ENCODE measurements at places on chromosomes 6 and 20.

DNA sequence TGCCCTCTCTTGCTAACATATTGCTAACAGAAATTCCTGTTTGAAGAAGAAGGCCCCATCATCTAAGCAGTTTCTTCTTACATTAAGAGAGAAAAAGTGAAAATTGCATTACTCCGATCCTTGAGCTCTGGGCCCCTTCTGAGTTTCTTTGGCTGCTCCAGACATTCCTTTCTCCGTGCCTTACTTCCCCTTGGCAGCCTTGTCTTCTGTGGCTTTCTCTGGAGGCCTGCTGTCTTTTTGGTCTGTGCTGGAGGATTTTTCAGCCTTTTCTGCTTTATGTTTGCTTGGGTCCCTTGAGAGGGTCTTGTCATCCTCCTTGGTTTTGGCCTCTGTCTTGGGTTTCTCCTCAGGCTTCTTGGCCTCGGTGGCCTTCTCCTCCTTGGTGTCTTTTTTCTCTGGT is 378.8 kb upstream of the CHD6 start:
- no peak for DNase-seq

DNA sequence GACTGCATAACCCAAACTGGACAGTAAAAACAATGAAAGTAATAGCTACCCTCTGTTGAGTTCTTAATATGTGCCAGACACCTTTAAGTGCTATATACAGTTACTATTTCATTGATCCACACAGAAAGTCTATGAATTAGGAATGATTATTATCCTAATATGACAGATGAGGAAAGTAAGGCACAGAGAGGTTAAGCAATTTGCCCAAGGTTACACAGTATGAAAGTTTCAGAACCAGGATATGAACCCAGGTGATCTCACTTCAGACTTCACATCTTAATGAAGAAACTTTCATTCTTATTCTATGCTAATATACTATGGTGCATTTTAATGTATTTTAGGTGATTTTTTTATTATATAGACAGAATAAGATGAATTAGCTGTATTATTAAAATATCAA is 40.6 kb upstream of the RIPPLY2 start:
- DNase-seq = no peak

DNA sequence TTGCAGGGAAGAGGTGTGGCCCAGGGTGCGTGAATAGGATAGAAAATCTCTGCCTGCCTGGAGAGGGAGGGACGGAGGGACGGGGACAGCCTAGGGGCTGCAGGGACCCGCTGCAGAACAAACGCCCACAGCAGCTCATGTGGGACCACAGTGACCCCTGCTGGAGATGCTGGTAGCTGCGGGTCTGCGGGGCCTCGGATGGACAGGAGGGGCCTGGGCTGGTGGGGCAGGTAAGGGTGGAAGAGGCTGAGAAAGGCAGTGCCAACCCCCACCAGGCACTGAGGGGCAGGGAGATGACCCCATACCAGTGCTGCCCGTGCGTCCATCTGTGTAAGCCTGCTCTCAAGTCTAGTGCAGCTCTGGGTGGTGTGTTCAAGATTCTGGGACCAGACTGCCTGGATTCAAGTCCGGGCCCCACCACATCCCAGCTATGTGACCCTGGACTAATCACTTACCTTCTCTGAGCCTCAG is 39.4 kb downstream of the KIAA1755 start:
- DNase-seq = no peak

DNA sequence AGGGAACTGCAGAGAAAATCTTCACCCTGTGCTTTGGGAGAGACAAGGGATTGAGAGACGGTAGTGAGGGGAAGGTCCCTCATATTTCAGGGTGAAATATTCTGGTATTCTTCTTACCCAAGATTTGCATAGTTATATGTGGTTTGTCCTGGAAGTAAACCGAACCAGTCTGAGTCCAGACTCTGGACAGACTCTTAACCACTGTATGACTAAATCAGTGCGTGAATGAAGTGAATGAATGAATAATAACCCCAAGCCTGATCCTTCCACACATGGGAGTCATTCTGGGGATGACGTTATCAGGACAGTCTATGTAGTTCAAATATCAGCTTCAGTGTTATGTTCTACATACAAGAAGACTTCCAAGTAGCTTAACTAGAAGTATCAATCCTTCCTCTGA is 690.7 kb downstream of the KIF16B start:
- no peak for DNase-seq

DNA sequence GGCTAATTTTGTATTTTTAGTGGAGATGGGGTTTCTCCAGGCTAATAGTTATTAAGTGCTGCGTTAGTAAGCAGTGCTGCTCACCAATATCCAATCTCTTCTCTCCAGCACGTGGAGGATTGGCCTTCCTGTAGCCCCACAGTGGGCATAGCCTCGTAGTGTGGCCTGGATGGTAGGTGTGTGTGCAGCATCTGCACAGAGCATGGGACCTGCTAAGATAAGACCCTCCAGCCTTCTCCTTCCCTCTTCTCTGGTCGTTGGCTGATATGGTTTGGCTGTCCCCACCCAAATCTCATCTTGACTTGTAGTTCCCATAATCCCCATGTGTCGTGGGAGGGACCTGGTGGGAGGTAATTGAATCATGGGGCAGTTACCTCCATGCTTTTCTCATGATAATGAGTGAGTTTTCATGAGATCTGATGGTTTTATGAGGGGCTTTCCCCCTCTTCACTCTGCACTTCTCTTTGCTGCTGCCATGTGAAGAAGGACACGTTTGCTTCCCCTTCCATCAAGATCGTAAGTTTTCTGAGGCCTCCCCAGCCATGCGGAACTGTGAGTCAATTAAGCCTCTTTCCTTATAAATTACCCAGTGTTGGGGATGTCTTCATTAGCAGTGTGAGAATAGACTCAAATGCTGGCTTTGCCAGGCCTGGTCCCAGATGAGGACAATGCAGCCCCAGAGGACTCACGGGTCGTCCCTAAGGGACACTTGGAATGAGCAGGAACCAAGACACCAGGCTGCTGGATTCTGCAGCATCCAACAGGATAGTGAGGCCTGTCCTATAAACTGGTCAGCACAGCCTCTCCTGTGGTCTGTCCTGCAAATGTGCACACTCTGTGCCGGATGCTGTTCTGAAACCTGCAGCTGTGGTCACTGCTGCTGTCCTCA is 63.4 kb upstream of the AFDN start:
- DNase-seq = no peak

DNA sequence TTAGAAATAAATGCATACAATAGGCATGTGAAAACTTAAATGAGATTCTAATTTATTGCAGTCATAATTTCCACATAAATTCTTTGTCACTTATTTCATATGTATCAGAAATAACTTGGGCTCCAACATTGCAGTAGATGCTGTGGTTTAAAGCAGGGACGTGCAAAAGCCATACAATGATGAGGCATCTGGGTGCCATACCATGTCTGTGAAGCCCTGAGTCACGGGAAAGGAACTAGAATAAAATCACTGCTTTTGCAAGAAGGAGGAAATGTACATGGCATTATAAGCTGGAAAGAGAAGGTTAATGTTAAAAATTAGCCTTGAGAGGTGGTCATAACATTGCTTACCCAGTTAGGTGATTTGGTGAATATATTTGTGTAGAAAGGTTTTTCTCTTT is 180.4 kb downstream of the SASH1 start:
- DNase-seq = no peak

GRCh38 chr6:20340068-20340848 is 61.4 kb upstream of the E2F3 start:
- no peak for DNase-seq

DNA sequence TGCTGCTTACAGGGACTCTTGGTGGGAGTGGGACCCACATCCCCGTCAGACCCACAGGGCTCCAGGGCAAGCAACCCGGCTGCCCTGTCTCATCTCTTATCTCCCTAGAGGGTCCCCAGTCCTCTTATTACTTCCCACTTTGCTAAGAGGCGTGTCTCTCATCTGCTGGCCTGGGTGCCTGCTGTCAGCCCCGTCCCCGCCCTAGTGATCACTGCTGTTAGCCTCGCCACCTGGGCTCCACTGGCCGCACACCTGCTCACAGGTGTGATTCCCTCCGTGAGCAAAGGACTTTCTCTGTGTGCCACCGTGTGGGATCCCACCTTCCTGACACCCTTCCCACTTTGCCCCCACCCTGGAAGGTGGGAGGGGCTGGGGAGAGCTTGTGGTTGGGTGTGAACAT is 57.6 kb downstream of the TCP11 start:
- no peak for DNase-seq

GRCh38 chr6:165049362-165049761 is 260.0 kb downstream of the C6orf118 start:
- no peak for DNase-seq

DNA sequence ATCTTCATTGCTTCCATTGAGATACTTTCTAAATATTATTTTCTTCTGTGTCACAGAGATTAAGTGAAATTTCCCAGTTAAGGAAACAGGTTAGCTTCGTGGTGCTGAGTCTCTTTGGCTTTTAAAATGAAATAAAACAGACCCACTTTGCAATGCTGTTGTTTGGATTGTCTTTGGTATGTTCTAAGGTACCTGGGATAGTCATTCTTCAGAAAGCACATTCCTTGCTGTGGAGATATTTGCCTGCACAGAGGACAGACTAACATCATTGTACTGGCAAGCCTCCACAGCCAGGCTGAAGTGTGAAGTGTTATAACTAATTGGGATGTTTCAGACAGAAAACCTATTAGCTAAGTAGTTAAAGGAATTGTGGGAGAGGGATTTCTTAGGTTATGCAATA is 148.8 kb upstream of the EPHA7 start:
- no peak for DNase-seq

GRCh38 chr20:32474967-32475811 is 109.9 kb downstream of the NOL4L start:
- DNase-seq = no peak

GRCh38 chr6:19998541-19998940 is 161.4 kb downstream of the ID4 start:
- DNase-seq = no peak

GRCh38 chr6:135535989-135536414 is 38.5 kb upstream of the AHI1 start:
- no peak for DNase-seq

GRCh38 chr6:14339711-14340584 is 222.4 kb downstream of the CD83 start:
- DNase-seq = no peak

DNA sequence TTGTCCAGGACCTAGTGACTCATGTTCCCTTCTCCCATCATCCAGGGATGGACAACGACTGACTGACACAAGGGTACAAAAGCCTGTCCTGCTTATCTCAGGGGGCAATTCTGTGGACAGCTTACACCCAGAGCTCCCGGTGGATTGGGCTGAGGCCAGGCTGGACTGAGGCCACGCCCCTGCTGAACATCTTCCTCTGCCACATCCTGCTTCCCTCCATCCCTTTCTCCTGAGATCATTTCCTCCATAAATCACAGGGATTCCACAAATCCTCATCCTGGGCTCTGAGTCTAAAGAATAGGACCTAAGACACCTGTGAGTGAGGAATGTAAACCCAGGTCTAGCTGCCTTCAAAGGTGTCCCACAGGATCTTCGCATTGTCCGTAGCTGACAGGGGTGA is 30.4 kb upstream of the RNF24 start:
- DNase-seq = no peak

DNA sequence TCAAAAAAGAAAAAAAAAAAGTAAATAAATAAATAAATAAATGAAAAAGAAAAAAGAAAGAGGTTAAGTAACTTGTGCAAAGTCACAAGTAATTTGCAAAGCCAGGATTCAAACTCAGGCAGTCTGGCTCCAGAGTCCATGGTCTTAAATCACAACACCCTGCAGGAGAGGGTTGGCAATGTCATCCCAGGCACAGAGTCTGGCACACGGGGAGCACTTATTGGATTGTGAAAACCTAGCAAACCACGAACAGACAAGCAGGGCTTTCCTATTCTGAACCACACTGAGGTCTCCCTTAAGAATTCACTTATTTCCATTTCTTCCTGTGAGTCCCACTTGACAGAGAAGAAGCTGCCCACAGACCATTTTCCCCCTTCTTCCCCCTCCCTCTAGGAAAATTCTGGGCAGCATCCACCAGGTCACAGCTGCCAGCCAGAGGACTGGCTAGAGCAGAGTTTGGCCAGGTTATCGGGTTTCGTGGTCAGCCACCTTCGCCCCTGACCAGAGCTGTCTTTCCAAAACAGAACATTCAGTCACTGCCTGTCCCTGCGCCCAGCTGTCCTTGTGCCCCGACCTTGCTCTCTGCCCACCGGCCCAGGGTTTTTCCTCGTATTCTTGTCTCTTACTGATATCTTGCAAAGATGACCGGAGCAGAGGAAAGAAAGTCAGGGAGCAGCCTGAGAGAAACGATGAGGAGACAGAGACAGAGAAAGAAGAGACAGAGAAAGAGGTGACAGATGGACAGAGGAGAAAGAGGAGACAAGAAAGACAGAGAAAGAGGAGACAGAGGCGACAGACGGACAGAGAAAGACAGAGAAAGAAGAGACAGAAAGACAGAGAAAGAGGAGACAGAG is 106.4 kb upstream of the PTPN1 start:
- DNase-seq = no peak

- no peak for DNase-seq
These were observed 318.8 kb downstream of the BCKDHB start for GRCh38 chr6:80425089-80425823.

DNA sequence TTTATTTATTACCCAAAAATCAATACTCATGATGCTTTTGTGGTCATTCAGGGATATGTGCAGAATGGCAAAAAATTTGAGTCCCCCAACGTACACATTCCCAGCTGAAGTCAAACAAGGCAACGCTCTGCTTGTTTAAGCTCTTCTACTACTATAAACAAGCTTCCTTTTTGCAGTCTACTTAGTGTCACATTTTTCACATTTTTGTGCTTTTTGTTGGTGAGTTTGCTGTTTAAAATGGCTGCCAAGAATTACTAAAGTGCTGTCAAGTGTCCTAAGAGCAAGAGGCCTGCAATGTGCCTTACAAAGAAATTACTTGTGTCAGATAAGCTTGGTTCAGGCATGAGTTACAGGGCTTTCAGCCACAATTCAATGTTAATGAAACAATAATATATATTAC is 2.1 kb downstream of the WFDC8 start:
- no peak for DNase-seq

DNA sequence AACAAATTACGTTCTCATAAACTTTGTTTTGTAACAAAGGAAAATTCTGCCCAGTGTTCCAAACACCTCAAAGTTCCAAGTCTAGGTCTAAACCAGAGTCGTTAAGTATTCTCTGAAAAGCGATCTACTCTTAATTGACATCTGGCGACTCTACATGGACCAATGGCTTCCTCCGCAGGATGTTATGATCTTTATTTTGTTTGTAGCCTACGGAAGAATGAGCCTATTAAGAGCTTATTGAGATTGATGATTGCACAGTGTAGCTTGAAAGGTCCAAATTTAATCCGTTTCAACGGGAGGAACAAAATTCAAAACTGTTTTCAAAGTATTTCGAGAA is 61.1 kb downstream of the FAM217A start:
- peak; percentile 40 for DNase-seq

DNA sequence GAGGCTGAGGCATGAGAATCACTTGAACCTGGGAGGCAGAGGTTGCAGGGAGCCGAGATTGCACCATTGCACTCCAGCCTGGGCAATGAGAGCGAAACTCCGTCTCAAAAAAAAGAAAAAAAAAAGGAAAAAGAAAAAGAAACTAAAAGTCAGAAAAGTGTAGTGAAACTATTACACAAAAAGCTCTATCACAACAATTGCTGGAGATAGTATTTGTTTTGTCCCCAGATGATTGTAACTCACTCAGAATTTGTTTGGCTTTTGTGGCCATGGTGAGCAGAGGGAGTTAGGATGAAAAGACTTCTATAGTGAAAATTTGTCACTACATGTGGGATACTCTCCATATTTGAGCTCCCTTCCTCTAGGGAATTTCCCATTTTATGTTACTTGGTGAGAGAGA is 5.2 kb upstream of the GOPC start:
- no peak for DNase-seq

GRCh38 chr6:124987291-124987690 is 25.1 kb downstream of the RNF217 start:
- DNase-seq = no peak

All from NCI-H2081 treated with DMSO at 0.1 percent for 48 hours (cell line).